ENCODE measurements at places on chromosomes 5 and 9.

- no peak for DNase-seq
Measured at GRCh38 chr5:122170620-122171019, 41.3 kb downstream of the ZNF474 start.

DNA sequence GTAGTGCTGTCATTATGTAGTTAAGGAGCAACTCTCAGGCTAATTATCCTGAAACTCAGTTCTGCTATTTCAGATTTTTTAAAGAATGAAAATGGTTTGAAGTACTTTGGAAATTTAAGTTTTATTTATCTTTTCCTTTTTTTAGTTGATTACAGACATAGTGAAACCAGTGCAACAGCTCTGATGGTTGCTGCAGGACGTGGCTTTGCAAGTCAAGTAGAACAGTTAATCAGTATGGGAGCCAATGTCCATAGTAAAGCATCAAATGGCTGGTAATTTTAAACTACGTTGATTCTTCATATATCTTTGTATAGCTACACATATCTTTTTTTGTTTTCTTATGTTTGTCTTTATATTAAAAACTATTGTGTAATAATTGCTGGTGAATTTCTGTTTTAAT is 34.9 kb downstream of the YTHDC2 start:
- no peak for DNase-seq

- no peak for DNase-seq
Measured at GRCh38 chr9:84339962-84340361, 596 bp downstream of the SLC28A3 start.

DNA sequence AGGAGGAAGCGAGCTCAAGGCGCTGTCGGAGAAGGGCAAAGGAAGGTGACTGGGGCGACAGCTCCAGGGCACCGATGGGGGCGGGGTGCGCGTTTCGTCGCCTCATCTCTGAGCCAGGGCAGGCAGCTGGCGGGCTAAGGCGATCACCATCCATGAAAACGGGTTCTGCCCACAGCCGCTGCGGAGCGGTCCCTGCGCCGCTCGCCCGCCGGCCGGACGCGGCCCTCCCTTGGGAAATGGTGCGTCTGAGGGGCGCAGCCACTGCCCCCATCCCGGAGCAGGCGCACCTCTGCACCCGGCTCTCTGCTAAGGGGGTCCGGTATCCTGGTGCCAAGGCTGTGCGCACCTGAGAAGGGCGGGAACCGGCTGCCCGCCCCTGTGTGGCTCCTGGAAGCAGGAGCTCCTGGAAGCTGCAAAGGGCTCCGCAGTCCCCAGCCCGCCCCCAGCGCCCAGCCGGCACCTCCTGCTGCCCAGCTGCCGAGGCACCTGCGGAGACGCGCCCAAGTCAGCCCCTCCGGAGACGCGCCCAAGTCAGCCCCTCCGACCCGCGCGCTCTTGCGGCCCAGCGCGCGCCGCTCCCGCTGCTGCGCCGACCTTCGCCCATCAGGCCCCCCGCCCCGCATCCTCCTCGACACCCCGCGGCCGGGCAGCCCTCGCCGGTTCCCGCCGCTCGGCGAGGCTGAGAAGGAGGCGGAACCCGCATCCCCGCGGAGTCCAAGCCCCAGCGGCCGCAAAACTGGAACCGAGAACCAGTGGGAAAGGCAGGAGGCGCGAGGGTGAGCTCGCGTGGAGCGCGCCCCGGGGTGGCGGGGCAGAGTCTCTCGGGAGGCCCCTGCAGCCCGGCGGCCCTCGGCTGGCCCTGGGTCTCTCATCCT is 757 bp downstream of the ANKRD34B start:
- no peak for DNase-seq

DNA sequence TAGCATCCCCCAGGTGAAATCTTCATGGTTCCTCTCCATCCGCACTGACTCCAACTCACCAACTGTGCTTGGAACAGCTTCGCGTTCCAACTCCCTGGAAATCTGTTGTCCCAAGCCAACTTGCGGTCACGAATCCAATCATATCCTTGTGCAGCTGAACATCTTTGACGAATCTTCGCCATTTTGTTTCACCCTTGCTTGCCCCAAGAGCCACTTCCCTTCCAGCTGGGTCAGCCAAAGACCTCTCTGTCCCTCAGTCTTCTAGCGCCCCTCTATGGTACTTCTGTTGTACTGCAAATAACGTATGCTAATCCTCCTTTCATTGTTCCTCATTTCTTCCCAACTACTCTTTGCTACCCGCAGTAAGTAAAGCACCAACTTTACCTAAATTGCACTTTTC is 61.0 kb upstream of the TARS1 start:
- DNase-seq = no peak

DNA sequence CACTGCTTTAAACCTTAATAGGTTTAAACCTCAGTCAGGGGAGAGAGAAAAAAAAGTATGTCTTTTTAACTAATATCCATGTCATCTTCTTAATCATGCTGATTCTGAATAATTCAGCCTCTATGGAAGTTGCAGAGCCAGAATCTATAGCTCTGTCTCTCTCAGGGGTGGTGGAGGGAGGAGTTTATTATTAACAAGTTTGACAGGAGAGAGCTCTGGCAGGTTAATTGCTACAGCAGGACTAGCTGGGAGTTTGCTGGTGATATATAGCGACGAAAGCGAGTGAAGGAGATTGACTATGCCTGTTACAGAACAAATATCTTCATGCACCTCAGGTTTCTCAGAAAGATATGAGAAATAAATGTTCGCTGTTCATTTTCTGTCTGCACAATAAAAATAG is 586.4 kb downstream of the TLE4 start:
- DNase-seq = no peak

GRCh38 chr5:126847826-126848251 is 70.9 kb downstream of the LMNB1 start:
- no peak for DNase-seq

Data from activated CD4-positive, alpha-beta T cell treated with anti-CD3 and anti-CD28 coated beads, Interleukin-2, Interleukin-6, amounts not matched to agents 100 ng/mL and 50 ng/mL, durations not matched to agents 16 hours and 8 hours (primary cell).